ENCODE measurements at places on chromosomes 6 and 20.

DNA sequence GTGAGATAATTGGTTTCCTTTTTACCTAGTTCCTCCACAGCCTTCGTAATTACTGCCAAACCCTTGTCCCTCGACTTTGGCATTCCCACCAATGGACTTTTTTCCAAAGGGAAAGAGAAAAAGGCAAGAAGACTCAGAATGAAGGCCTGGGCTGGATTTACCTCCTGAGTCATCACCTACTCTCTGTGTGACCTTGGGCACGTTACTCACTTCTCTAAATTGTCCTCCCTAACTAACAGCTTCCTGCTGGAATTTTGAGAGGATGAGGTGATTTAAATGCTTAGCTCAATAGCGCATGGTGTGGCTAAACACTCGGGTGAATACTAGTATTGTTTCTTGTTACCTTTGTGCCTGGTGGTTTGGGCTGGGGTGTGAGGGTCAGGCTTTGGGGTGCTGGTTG, 146.6 kb downstream of the DHX35 start:
- no peak for DNase-seq

GRCh38 chr6:106363401-106364138, 3.1 kb downstream of the CRYBG1 start:
- DNase-seq, result no peak

GRCh38 chr20:53833333-53834061, 236.9 kb downstream of the BCAS1 start:
- peak; percentile 78 for DNase-seq

DNA sequence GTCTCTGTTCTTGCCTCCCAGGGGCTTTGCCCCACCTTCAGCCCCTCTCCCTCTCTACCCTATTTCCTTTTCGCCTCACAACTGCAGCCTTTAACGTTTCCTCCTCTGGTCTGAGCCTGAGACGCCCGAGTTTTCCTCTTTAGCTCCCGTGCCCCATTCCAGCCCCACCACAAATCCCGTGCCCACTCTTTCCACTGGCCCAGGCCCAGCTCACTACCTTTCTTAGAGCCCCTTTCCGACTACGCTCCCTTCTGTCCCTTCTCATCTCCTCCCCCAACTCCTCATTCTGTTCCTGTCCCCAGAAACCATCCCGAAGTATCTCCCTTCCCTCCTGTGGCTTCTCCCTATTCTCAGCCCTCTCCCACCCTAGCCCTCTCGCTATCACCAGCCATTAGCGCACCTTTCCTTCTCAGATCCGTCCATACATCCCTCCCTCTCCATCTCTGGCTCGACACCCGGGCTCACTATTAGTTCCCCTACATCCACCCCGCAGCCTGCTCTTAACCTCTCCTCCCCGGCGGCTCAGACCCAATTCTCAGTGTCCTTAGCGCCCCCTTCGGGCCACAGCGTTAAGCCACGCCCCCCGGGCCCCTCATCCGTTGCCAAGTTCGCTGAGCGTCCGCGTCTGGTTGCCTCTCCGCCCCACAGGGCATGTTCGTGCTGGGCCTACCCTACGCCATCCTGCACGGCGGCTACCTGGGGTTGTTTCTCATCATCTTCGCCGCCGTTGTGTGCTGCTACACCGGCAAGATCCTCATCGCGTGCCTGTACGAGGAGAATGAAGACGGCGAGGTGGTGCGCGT, 2.7 kb downstream of the SLC32A1 start:
- DNase-seq, result peak; percentile 32

GRCh38 chr20:2603816-2604505, 48.5 kb upstream of the NOP56 start:
- DNase-seq, result no peak

DNA sequence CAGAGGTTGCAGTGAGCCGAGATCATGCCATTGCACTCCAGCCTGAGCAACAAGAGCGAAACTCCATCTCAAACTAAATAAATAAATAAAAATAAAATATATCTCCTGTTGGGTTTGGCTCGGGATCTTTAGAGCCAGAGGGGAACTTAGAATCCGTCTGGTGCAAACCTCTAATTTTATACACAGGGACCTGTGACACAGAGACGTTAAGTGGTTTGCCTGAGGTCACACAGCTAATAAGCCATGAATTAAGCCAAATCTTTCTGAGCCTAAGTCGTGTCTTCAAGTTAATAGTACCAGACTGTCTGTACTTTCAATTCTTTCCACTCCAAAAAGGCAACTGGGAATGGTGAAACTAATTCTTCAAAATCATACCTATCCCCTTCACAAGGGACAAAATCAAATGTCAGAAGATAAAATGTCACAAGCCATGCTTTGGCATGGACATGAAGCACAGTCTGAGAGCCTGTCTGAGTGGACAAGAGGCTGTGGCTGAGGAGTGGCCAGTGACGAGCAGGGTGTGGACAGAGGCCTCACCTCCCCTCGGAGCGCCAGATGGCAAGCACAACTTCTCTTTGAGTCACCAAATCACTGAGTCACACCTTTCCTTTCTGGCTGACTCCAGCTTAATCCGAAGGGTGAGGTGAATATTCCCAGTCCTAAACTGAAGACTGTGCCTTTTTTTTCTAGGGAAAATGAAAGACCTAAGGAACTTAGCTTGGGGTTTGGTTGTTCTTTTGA, 177.4 kb downstream of the TFAP2A start:
- DNase-seq, result no peak

DNA sequence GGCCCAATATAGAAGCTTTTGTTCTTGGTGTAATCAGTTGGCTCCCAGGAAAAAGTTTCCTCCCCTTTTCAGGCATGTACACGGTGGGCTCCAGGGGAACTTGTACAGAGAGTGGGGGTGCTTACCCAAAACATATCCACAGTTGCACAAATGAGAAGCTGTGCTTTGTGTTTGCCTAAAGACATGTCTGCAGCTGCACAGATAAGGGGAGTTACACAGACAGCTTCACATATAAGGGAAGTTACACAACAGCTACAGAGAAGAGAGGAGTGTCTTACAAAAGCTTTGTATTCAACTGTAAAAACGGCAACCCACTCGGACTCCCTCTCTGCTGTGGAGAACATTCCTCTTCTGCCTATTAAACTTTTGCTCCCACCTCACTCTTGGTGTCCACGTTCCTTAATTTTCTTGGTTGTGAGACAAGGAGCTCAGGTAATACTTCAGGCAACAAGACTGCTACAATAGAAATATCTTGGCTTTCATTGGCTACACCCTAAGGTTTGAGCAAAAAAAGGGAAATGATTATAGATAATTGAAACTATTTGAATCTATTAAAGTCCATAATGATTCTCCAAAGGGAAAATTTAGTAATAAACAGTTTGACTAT, 7.4 kb upstream of the PNRC1 start:
- peak; percentile 87 for DNase-seq

Data from suppressor macrophage (primary cell).